AG20443 (cell line): ENCODE measurements at places on chromosomes 6 and 20.

- DNase-seq: peak; percentile 9
Measured at GRCh38 chr6:122833021-122833491, 44.0 kb downstream of the SMPDL3A start.

GRCh38 chr6:141364232-141364631 is 768.5 kb upstream of the GJE1 start:
- DNase-seq: no peak

GRCh38 chr20:60144404-60144803 is 186.2 kb downstream of the CDH26 start:
- DNase-seq: no peak

DNA sequence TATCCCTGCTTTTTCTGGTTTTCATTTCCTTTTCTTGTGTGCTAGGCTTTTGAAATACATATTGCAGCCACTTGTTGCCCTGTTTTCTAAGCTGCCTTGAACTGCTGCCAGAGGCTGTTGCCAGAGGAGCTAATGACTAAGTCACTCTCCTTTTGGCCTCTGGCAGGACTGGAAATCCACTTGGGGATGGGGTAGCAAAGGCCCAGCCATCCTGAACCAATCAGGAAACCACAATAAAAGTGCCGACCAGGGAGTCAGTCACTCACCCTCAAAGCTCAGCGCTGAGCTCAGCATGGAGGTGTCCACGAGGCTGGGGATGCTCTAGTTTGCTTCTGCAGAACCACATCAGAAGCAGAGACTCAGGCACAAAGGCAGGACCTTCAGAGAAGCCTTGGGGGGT is 813.0 kb downstream of the DHX35 start:
- peak; percentile 82 for DNase-seq

DNA sequence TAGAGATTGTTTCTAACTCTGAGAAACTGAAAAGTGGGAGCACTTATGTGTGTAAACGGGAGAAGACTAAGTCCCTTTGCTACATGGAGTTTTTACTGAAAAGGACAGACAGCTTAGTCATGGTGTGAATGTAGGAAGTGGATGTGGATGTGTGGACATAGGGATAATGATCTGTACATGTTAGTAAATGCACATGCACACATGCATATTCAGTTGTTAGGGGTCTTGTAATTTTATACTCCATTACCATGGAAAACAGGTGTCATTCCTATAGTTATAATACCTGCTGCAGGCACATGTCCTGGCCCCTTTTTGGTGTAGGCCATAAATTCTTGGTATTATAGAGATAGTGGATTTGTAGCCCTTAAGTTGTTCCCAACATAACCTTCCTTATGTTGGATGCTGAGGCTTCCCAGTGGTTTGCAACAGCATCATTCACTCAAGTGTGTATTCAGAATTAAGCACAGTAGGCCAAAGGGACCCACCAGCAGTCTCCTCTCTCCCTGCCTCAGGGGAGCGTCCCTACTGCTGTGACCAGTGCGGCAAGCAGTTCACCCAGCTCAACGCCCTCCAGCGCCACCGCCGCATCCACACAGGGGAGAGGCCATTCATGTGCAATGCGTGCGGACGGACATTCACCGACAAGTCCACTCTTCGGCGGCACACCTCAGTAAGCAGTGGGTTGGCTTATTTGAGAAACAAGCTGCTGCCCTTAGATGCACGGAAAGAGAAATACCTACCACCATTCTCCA is 7.3 kb downstream of the GZF1 start:
- no peak for DNase-seq

GRCh38 chr6:3746119-3746691 is 5.3 kb downstream of the PXDC1 start:
- no peak for DNase-seq

DNA sequence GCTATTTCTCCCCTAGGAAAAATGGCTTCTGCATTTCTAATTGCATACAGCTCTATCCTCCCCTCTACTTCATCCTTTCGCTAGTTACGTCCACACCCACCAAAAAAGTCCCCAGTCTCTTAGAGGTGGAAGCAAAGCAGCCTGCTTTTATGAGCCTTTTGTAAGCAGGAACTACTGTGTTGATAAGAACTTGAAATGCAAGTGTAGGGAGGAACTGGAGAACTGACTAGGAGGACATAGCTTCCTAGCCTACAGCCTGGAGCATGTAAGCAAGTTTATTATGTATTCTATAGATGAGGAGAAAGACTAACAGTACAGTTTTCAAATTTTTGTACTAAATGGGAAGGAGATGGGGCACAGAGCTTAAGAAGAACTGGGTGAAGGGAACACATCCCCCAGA is 10.3 kb downstream of the ARHGAP18 start:
- DNase-seq: no peak

DNA sequence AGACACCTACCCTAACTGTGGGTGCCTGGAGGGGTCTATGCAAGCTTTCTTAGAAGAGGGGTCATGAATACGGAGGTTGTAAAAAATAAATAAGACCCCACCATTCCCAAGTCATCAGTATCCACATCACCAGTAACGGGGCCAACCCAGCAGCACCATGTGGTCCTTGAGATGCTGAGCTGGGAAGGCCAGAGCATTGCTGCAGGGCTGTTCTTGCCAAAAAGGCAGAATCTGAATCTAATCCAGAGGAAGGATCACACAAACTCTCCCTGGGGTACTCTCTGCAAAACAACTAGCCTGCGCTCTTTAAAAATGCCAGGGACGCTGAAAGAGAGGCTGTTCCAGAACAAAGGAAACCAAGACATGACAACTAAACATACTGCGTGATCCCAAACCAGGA is 43.2 kb downstream of the SSR1 start:
- no peak for DNase-seq

GRCh38 chr6:17878734-17879133 is 108.7 kb downstream of the KIF13A start:
- no peak for DNase-seq

DNA sequence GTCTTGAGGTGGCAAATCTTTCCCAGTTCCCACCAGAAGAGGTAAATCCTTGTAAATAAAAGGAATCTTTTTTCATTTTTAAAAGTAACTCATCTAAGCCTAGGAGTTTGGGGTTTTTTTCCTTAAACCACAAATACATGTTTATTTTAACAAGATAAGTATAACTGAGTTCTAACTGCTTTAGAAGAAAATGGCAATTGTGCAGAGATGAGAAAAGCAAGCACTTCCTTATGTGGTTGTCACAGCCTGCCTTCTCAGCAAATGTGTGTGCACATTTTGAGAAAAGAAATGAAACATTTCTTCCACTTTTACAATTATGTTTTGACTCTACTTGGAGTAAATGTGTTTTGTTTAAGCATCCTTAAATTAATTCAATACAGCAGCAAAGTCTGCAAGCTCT is 17.7 kb downstream of the HCK start:
- DNase-seq: no peak

GRCh38 chr6:134223796-134224420 is 94.0 kb downstream of the SGK1 start:
- peak; percentile 31 for DNase-seq

GRCh38 chr6:33201147-33201545 is 479 bp downstream of the SLC39A7 start:
- DNase-seq: no peak

DNA sequence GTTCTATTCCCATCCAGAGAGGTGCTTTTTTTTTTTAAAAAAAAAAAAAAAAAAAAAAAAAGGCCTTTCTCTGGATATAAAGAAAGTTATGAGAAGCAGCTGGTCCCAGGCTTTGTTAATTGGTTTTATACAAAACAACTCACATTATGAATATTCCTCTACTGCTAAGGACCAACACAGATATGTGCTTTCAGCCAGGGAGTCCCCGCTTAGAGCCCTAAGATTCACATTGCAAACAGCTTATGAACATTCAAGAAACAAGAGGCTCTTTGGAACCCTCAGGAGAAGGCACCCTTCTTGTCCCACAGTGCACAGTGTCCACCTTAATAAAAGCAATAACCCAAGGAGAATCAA is 53.5 kb upstream of the GPR31 start:
- DNase-seq: no peak

GRCh38 chr6:169575365-169575764 is 126.5 kb downstream of the WDR27 start:
- DNase-seq: no peak

GRCh38 chr6:48826152-48826515 is 636.9 kb downstream of the MMUT start:
- DNase-seq: no peak

- peak; percentile 62 for DNase-seq
Measured at GRCh38 chr6:149026530-149026942, 279.7 kb downstream of the UST start.

DNA sequence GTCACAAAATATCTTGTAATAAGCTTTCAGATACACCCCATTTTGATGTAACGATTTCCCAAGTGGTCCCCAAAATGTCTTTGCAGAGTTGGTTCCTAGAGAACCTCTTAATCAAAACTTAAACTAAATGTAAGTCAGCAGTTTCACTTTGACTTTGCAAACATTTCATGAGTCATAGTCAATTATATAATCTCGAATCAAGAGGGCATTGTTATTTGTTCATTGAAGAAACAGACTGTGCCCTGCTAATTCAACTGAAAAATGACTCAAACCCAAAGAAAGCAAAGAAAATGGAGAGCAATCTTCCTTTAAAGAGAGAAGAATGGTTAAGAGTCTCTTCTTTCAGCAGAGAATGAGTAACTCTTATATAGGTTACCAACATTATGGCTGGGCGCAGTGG is 58.3 kb downstream of the IPCEF1 start:
- DNase-seq: no peak

- DNase-seq: no peak
Measured at GRCh38 chr20:16257813-16258430, 315.3 kb downstream of the KIF16B start.

DNA sequence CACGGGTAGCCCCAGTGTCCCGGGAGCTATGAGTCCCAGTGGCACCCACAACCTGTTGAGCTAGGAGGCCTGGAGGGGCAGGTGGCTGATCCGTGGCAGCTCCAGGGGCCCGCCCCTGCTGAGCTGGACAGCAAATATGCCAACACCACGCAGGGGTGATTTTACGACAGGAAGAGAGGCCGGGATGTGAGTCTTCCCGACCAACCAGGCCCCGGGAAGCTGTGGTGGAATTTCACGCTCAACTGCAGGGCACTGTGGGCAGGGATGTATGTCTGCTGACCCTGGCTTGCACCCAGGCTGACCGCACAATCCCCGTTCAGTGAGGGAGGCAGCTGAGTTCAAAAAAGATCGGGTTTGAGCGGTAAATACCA is 183.9 kb downstream of the ERMARD start:
- no peak for DNase-seq

DNA sequence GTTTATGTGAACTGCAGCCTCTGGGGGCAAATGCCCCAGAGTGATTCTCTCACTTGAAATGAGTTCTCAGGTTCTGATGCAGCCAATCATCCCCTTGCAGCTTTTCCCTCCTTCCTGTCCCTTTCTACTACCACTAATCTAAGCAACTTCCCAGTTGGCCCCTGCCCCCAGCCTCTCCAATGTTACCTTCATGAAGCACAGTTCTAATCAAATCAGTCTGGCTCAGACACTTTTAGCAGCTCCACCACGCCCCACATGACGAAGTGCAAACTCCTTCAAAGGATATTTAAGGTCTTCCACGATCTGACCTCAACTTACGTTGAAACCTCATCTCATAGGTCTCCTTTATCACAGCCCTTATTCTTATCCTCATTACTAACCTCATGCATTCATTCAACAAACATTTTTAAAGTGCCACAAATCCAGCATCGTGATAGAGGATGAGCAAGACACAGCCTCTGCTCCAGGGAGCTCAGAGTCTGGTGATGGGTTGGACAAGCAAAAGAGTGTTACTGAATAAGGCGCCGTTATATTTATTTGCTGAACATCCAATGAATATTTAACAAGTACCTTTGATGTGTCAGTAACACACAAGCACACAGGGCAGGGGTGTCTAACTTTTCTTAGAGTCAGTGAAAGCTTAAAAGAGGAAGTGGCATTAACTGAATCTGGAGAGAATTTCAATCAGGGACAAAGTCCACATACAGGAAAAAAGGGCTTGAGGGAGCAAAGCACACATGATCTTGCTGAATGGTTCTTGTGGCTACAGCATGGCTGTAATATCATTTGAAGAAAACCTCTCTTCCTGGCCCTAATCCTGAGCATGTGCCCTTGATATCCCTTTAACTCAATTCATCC is 20.4 kb upstream of the DTNBP1 start:
- DNase-seq: no peak

- no peak for DNase-seq
Measured at GRCh38 chr6:80010288-80010687, 5.8 kb downstream of the TTK start.

DNA sequence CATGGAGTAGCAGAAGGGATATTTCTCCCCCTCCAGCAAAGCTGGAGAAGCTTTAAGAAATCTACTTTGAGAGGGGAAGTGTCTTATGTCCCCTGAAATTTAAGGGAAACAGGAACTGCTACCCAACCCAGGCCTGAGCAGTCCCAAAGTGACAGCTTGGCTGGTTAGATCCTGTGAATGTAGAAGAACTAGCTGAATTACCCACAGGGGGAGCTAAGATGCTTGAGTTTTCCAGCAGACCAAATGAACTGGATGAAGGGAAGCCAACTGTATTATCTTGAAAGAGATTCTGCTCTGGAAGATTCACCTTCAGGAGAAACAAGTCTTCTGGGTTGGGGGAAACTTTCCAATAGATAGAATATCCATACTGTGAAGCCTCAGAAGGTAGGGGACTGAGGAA is 303.3 kb upstream of the MMS22L start:
- peak; percentile 40 for DNase-seq

DNA sequence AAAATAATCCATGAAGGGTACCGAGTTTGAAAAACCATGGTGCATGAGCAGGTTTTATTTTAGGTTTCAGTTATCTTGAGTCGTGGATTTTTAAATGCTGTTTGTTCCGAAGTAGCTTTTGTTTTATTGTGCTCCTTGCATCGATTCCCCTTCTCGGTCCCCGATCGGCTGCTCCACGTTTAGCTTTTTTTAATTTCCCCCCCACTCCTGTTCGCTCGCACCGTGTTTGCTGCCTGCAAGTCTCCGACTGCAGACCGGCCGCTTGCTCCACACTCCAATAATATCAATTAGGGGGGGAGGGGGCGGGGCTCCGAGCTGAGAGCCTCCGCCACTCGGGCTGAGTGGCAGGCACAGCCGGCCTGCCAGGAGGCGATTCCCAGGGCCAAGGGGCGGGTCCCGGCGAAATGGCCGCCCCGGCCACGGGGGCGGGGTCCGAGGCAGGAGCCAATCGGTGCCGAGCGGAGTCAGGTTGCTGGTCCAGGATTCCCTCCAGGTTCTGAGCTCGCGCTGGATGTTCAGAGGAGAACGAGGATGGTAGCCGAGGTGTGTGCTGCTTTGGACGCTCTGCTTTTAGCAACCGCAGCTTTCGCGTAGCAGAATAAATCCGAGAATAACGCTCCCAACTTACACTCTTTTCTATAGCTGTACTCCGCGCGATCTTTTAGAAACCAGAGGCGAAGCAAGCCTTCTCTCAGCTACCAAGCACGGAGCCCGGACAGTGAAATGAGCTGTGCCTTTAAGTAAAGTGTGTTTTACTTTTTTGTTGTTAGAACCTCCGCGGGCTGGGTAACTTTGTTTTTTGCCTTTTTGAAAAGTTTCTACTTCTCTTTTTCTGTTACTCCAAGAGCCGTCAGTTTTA is at the start of gene EPHA7:
Gene EPHA7, minus strand, starts transcription at position 256 of the 859 bp plus-strand sequence. Its CDS starts 218 bp downstream, at position 38.
- DNase-seq: peak; percentile 94

GRCh38 chr6:11785415-11785773 is 6.8 kb upstream of the ADTRP start:
- DNase-seq: no peak
